ENCODE measurements at places on chromosomes 5 and 9.

GRCh38 chr9:99255651-99256050, 33.6 kb downstream of the SEC61B start:
- DNase-seq, result no peak

DNA sequence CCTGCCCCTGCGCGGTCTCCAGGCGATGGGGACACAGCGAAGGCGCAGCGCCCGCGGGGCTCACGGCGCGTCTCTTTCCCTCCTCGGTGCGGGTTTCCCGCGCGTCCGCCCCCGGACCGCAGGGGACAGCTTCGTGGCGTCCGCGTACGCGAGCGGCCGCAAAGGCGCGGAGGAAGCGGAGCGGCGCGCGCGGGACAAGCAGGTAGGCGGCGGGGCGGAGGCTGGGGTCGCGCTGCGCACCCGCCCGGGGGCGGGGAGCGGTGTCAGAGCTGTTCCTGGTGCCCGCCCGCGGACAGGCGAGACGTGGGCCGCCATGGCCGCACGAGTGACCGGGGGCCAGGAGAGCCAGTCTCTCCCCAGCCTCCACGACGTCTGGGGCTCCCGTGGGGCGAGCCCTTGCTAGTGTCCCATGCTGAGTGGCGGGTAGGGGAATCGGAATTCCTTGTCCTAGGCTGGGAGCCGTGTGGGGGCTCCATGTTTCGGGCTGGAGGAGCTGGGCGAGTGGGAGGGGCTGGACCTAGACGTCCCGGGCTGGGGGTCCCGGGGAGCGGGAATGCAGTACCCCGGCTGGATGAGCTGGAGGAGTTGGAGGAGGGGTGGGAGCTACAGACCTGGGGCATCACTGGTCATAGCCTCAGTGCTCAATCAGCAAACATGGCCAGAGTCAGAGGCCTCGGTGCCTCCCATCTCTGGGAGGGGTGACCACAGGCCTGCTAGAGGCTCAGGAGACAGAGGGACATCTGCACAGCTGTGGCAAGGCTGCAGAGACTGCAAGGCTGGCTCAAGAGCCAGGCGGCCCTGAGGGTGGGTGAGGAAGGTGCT, 968 bp downstream of the NKD2 start:
- DNase-seq, result no peak

- no peak for DNase-seq
These were observed 379.4 kb downstream of the SEMA5A start for GRCh38 chr5:9166202-9167112.

- peak; percentile 48 for DNase-seq
These were observed 268.2 kb upstream of the TAS2R1 start for GRCh38 chr5:9898319-9898718.

- no peak for DNase-seq
These were observed 30.8 kb downstream of the IL7R start for GRCh38 chr5:35887321-35888100.

- DNase-seq, result no peak
These were observed 20.9 kb upstream of the FOCAD start for GRCh38 chr9:20663133-20663532.

GRCh38 chr9:71746023-71746757, 22.1 kb downstream of the CEMIP2 start:
- no peak for DNase-seq
